ENCODE measurements at places on chromosomes 16 and 17.

GRCh38 chr17:51528111-51528510, 267.8 kb downstream of the UTP18 start:
- no peak for DNase-seq

DNA sequence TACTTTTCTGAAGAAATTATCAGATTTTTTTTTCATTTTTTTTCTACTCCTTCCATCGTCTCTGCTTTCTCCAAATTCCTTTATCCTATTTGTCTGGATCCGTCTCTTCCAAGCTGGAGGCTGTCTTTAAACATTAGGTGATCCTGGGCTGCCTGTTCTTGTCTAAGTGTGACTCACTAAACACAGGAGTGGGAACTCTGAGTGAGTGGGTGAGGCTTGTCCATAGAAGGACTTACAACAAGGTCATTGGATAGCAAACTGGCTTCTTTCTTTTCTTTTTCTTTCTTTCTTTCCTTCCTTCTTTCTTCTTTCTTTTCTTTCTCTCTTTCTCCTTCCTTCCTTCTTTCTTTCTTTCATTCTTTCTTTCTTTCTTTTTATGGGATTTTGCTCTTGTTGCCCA, 18.2 kb downstream of the ALOX15 start:
- DNase-seq = no peak

GRCh38 chr17:3032258-3033247, 30.9 kb downstream of the OR1D5 start:
- no peak for DNase-seq

- no peak for DNase-seq
Observed at GRCh38 chr17:45640141-45640850, 143.8 kb upstream of the CRHR1 start.

DNA sequence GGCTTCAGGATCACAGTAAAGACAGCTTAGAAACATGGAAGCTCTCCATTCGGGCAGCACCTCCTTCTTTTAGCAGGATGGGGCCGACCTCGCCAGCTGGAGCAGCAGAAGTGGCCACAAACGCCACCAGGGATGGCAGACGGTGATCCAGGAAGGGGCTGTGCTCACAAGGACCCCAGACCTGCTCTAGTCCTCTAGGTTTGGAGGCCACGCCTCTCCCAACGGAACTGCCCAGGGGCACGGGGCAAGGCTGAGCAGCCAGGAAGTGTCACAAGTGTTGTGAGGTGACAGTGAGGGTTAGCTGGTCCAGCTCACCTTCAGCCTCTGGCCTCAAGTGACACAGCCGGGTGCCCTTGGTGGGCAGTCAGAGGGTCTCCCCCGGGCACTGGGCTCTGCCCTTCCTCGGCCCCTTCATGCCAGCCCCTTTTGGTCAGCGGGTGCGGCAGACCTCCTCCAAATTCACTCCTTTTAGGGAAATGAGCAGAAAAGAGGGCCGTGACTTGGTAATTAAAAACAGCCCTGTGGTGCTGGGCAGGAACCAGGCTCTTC, 20.4 kb downstream of the CEP295NL start:
- no peak for DNase-seq

- DNase-seq = no peak
Observed at GRCh38 chr17:83010206-83011200, 68.9 kb upstream of the METRNL start.

DNA sequence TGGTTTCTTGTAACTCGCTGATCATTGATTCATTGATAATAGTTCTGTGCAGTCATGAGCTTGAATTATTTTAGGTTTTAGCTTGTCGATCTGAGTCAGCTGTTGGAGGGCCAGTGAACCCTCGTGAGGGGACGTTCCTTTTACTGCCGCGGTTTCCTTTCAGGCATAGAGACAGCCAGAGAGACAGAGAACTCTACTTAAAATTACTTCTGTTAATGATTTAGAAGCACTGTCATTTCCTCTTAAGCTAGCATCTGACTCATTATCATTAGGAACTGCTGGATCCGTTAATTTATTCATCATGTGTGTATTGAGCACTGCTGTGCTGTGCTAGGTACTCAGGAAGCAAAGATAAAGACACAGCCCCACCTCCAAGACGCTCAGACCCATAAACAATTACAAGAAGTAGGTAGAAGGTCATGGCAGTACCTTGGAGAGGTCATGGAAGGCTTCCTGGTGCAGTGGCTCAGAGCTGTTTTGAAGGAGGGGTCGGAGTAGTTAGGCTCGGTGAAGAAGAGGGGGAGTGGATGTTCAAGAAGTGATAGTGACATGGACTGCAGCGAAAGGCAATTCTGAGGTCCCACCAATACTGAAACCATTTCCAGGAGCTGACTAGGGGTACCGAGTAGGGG, 3.3 kb downstream of the PGS1 start:
- no peak for DNase-seq

GRCh38 chr17:80096561-80097021, 4.8 kb upstream of the GAA start:
- no peak for DNase-seq

GRCh38 chr16:85735225-85735635, 15.7 kb downstream of the C16orf74 start:
- no peak for DNase-seq

GRCh38 chr16:89138843-89139520, 32.6 kb upstream of the CDH15 start:
- no peak for DNase-seq

- DNase-seq = no peak
Observed at GRCh38 chr17:7025245-7025644, 2.4 kb downstream of the BCL6B start.

DNA sequence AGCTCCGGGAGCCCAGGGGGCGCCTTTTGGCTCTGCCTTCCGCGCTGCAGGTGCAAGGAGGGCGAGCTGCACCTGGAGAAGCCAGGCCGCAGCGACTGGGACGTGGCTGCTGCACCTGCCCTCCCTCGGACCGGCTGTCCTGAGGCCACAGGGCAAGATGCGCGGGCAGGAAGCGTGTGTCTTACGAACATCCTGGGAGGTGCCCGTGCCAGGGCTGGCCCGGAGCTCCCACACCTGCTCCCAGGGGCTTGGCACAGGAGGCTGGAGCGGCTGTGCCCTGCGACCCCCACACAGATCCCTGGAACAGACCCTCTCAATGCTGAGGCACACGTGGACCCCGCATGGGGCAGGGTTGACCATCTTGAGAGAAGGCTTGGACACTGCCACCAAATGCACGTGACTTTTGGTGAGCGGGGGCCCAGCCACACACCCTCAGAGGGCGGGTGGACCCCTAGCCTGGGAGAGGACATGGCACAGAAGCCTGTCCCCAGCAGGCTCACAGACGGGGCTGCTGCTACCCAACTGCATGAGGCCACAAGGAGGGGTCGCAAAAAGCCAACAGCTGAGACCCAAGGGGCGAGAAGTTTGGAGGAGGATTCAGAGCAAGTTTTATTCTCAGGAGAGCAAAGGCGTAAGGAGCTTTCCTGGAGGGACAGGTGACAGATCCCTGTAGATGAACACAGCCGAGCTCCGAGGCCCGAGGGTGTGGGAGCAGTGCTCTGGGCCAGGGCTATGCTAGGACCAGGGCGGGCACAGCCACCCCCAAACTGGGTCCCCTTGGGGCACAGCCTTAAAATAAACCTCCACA, 11.4 kb downstream of the NDUFAF8 start:
- DNase-seq = no peak

GRCh38 chr16:53168744-53169143, 114.0 kb downstream of the CHD9 start:
- DNase-seq = no peak

DNA sequence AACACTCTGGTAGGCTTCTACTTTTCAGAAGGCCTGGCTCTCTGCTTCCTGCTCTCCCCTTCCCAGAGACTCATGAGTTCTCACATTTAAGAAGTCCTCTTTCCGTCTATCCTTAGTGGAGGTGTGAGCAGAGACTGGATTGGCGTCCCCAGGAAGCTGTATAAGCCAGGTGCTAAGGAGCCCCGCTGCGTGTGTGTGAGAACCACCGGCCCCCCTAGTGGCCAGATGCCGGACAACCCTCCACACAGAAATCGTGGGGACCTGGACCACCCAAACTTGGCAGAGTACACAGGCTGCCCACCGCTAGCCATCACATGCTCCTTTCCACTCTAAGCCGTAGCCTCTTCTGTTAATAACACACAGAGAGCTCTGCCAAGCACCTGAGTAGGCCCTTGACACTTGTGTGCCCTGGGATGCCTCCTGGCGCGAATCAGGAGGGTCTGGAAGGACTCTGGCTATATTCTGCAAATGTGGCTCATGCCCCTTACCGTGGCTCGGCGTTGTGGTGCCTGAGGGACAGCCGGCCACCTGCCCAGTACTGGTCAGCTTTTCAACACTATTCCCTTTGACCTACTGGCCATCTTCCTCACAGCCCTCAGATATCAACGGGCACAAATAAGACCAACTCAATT, 13.9 kb downstream of the CYB5D2 start:
- DNase-seq = no peak

- DNase-seq = no peak
Observed at GRCh38 chr17:6708357-6708961, 4.7 kb downstream of the SLC13A5 start.

GRCh38 chr17:57823469-57824401, 26.1 kb downstream of the MRPS23 start:
- peak; percentile 63 for DNase-seq

DNA sequence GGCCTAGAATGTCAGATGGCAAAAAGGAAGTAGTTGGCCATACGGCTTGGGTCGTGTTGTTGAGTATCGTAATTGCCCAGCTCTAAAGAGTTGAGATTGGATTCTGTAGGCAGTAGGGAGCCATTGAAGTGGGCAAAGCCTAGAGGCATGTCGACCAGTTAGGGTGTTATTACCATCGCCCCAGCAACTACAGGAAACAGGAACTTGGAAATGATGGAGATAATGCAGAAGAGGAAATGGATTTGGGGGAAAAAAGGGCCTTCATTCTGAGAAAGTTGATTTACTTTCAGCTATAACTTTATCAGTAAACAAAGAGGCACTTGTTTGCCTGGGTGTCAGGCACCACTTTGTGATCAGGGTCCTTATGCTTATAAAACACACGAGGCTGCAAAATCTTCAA, 52.6 kb downstream of the COX10 start:
- DNase-seq = no peak

DNA sequence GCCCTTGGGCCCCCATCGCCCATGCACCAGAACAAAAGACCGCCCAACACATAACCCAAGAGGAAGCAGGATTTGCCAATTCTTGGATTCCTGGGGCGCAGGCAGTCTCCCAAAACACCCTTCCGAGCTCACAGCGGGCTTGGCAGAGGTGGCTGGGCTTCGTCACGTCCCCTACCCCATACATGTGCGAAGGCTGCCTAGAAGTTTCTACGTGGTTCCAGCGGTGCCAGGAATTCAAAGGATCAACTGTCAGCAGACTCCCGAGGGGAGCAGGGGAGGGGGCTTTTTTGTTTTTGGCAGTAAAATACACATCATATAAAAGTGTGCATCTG, 80.8 kb upstream of the PLCG2 start:
- no peak for DNase-seq

- DNase-seq = no peak
Observed at GRCh38 chr17:509316-509715, 156.7 kb upstream of the RPH3AL start.

- no peak for DNase-seq
Observed at GRCh38 chr17:1227917-1228780, 42.1 kb upstream of the BHLHA9 start.

GRCh38 chr17:81066072-81066471, 31.1 kb downstream of the BAIAP2 start:
- DNase-seq = no peak

DNA sequence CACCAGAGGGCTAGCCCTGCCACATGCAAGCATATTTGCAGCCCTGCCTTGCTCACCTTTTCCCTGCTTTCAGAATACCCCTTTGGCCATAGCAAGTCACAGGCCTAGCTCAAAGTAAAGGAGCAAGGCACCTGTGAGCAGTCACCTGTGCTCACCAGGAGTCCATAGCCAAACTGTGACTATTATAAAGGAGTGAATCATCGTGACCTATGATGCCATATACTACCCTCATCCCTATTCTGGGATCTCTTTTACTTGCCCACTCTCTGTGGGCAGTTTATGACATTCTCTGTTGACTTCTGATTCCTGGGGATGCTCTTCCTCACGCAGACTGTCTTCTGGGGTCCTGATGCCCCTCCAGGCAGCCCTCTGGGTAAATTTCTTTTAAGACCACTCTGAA, 200.5 kb upstream of the NLRP1 start:
- no peak for DNase-seq

GRCh38 chr16:22174642-22175041, 12.3 kb downstream of the SDR42E2 start:
- no peak for DNase-seq

GRCh38 chr16:1173788-1174451, 21.0 kb downstream of the CACNA1H start:
- no peak for DNase-seq

GRCh38 chr17:6713130-6713917, at the start of gene SLC13A5:
SLC13A5 (minus strand) TSS chr17:6713369; CDS start chr17:6713333, 36 bp downstream.
- no peak for DNase-seq

- DNase-seq = no peak
Observed at GRCh38 chr16:8600144-8600775, 9.9 kb upstream of the TMEM114 start.

GRCh38 chr17:76870377-76870714, 2.1 kb downstream of the MGAT5B start:
- DNase-seq = no peak

- no peak for DNase-seq
Observed at GRCh38 chr17:13131225-13131624, 113.4 kb upstream of the ELAC2 start.

- DNase-seq = no peak
Observed at GRCh38 chr17:77802811-77803220, 155.7 kb upstream of the TNRC6C start.

GRCh38 chr16:15854906-15855703, 1.7 kb downstream of the MYH11 start:
- DNase-seq = no peak

GRCh38 chr16:23611936-23612335, 15.8 kb upstream of the NDUFAB1 start:
- no peak for DNase-seq

DNA sequence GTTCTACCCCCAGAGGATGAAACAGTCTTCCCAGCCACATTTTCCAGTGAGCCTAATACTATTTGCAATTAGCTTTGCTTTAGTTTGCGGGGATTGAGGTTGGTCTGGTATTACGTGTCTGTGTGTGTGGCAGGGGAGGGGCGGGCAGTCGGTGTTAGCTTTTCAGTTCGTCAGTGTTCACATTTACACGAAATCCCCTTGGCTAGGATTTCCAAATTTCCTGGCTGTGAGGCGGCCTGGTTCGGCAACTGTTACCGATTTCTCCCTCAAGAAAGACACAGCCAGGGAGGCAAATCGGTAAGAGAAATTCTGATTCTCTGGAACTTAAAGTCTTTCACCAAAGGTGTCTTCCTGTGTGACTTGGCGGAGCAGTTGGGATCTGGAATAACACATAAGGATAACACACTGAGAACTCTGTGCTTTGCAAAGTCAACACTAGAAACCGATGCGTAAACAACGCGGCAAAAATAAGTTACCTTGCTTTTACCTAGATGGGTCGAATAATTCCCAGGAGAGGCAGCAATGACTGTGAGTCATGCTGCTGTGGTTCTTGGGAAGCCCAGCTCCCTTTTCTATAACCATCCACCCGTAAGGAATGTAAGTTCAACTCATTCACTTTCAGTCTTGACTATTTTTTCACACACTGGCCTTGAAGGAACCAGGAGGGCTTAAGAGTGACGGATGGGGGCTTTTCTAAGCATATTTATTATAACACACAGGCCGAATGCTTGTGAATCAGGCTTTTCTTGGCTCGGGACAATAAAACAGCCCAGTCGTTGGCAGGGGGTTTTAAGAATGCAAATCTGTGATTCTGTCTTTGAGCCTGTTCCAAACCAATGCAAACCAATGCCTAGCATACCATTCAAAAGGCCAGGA, 24.2 kb downstream of the GPRC5B start:
- no peak for DNase-seq

Measured in NCI-H1417 treated with DMSO at 0.1 percent for 48 hours (cell line).